ENCODE measurements at places on chromosomes 5 and 9. TPM values are rescaled to one million over a fixed set of nuclear protein-coding genes. Genes with fewer than 3 reads are reported as not detected.

IL9 gene
- not detected for total RNA-seq

ZNF483 gene
- 19.6 TPM for total RNA-seq

STKLD1 gene
- total RNA-seq: 1.8 TPM

DND1 gene
- total RNA-seq: 1.6 TPM
